ENCODE measurements at places on chromosomes 1 and 21.

DNA sequence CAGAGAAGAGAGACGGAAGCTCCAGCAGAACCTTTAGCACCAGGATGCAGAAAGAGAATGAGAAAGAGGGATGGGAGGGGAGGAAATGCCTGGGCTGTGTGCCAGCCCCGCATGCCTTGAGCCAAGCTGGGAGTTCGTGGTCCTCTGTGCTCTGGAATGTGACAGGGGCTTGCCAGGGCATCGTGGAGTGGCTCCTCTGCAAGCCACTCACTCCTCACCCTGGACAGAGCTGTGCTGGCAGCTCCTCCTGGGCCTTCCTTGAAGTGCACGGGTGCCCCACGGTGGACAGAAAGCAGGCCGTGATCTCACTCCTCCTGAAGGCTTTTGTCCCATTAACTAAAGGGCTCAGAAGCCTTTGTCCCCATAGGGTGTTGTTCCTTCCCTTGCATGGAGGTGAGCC is 34.8 kb upstream of the PRELP start:
- no peak for DNase-seq

GRCh38 chr1:52337439-52337838 is 28.6 kb downstream of the CC2D1B start:
- no peak for DNase-seq

DNA sequence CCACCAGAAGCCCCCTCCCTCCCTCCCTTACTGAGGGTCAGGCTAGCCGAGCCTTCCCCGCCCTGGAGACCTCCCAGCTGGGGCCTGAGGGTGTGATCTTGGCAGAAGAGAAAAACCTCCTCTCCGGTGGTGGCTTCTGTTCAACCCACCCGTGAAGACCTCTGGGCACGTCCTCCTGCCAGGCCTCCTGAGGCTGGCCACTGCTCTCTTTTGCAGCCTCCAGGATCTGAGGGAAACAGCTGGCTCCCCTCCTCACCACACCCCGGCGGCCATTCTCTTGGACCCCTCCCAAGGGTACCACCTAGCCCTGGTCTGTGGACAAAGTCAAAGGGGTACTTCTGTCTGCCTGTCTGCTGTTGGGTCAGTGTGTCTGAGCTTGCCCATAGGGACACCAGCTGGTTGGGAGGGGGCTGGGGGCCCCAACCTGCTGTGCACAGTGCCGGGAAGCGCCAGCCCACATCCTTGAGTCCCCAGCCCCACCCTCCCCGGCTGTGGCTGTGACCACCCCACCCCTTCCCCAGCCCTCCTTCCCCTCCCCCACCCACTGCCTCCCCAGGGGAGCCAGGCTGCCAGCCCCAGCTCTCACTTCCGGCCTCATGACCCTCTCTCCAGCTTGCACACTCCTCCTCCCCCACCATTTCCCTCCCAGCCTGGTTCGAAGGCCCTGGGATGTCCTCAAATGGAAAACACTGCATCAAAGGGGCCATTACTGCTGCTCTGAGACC is 48.1 kb downstream of the AHDC1 start:
- DNase-seq: no peak

DNA sequence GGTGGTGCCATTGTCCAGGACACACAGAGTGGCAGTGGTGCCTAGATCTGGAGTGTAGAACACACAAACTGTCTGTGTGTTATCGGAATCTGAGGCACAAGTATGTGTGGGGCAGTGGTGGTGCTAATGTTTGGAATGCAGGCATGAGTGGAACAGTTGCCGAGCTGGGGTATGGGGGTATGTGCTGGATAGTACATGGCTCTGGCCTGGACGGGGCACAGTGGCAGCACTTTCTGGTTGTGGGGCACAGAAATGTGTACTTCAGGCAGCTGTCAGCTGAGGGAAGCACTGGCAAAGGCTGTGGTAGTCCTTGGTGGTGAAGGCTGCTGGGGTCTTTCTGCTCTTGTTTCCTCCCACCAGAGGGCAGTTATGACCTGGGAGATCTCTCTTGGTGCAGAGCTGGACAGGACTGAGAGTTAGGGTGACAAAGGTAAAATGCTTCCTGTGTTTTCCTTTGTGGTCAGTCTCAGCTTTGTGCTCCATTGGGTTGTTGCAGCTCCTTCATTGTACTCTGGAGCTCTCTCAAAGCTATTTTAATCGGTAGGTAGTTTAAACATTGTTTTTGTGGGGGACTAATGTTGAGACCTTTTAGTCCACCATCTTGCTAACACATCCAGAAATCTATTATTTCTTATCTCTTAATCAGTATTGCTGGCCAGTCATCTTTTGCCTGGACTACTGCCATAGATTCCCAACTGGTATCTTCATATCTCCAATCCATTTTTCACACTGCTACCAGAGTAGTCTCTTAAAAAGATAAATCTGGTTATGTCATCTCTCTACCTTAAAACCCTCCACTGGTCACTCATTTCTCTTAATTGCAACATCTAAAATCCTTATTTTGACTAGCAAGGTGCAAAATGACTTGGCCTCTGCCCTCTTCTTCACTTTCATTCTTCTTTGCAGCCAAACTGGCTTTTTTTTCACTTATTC is 83.9 kb upstream of the NBPF4 start:
- DNase-seq: no peak

- no peak for DNase-seq
Measured at GRCh38 chr1:51997974-51998382, 7.5 kb upstream of the RAB3B start.

- DNase-seq: no peak
Measured at GRCh38 chr1:23354245-23354644, 10.2 kb upstream of the HNRNPR start.

GRCh38 chr1:232179896-232180778 is 449.8 kb downstream of the SIPA1L2 start:
- no peak for DNase-seq

DNA sequence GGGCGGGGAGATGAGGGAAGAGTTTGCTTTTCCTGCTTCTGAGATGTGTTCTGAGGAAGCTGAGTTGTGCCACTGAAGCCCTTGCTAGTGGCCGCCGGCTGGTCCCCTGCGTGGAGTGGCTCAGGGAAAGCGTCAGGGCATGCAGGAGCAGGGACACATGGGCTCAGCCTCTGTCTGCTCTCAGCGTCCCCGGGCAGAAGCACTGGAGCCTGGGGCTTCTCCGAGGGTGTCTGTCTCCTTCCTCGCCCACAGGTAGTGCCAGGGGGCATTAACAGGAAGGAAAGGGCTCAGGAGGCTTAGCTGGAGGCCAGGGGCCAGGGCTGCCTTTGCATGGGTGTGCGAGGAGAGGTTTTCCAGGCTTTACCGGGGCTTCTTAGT is 7.3 kb downstream of the PRDM16 start:
- DNase-seq: no peak

DNA sequence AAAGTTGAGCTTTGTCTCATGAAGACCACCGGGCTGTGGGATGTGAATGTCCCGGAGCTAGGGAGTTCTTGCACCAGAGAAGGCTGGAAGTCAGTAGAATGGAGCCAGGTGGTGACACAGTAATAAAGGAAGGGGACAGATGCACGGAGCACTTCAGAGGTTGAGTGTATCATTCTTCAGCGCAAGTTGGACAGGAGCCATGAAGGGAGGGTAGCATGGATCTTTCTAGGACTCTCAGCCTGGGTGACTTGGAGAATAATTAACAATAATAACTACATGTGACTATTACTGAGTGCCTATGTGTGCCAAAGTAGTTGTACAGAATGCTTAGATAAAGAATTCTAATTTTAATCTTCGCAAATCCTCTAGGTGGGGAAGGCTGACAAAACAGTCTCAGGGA is 258.7 kb upstream of the AJAP1 start:
- no peak for DNase-seq

GRCh38 chr1:208432346-208432745 is 188.2 kb upstream of the PLXNA2 start:
- DNase-seq: no peak

DNA sequence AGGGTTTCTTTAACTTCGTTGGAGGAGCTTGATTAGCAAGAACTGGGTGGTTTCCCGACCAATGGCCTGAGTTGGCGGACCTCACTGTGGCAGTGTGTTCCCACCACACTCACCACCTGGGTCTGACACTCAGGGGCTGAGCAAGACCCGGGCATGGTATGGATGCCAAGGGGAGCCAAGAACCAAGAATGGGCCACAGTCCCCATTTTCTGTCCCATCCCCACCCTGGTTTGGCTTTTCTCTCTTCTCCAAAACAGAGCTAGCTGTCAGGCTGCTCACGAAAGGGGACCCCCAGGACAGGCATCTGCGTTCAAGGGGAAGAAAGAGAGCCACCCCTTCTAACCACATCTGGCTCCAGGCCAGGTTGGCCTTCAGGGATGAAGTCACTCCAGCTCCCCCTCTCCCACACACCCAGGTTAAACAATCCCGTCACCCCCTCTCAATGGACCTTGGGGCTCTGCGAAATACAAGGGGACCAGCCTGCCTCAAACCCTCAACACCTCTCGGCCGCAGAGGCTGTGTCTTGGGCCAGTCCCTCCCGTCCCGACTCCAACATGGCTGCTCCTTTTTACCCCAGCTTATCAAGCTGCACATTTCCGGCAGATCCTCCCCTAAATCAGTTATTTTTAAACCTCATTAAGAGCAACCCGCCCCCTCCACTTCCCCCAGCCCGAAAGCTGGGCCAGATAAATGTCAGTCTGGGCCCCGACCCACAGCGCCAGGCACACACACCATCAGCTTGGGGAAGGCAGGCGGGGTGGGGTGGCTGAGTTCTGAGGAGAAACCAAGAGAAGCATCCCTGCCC is 3.4 kb downstream of the TAGLN2 start:
- DNase-seq: no peak

GRCh38 chr1:38474738-38475623 is 384.6 kb downstream of the RRAGC start:
- no peak for DNase-seq

DNA sequence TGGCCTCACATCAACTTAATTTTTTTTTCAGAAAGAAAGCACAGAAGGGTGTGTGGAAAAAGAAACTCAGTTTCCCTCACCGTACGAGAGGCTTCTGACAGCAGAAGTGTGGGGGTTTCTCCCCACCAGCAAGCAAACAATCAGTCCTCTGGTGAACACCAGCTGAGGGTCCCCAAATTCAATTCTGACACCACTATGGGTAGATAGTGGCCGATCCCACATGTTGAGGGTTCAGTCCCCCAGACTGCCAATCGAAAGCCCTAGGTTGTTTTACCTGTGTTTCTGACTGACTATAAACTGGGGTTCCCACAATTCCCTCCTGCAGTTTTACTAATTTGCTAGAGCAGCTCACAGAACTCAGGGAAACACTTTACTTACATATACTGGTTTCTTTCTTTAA is 2.1 kb downstream of the IFI6 start:
- no peak for DNase-seq

DNA sequence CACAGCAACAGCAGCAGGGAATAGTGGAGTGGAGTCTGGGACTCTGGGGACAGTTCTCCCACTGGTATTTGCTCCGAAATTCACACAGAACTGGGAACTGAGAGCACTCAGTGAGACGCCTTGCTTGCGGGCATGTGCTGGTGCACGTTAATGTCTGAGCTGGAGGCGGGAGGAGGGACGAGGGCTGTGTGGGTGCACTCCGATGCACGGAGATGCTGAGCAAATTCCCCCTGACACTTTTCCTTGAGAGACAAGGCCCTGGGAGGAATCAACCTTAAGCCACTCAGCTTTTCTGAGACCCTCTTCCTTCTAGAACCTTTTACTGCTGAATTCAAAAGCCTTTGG is 2.8 kb downstream of the RGS8 start:
- DNase-seq: no peak

DNA sequence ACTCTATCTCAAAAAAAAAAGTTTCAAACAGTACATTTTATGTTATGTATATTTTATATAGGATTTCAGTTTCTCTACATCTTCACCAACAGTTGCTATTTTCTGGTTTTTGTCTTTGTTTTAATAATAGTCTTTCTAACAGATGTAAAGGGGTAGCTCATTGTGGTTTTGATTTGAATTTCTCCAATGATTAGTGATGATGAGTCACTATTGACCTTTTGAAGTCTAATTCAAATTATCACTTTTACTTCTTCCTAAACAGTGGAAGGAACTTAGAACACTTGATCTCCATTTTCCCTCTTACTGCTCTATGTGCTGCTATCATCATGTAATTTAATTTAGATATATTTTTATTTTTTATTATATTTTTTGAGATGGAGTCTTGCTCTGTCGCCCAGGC is 31.7 kb upstream of the SHCBP1L start:
- DNase-seq: no peak

DNA sequence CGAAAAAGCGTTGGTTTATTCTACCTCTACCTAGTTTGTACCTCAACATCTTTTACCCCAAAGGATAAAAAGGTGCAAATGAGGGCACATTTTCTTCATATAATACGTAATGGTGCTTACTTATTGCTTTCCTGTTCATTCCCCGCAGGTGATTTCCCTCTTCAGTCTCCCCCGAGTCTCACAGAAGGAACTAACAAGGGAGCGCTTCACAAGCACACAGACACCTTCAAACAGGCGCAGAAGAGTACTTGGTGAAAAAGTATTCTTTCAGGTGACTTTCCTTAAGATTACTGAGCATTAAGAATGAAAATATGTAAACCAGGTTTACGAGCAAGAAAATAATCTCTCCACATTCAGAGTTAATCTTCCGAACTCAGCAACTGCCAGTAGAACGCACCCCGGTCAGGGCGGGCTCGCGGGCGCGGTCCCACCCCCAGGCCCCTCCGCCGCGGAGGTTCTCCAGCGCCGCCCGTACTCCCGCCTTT is 511 bp upstream of the RABGAP1L start:
- DNase-seq: peak; percentile 12

Measured in stimulated activated CD4-positive, alpha-beta T cell treated with anti-CD3 and anti-CD28 coated beads, Interleukin-4, amount 100 ng/mL, for 4 hours (primary cell).